ENCODE measurements at places on chromosomes 5 and 9.
A peak's percentile ranks its signal among the peaks of the same experiment; 100 is the strongest.

GRCh38 chr5:33557605-33558004 lies 116.8 kb downstream of the TARS1 start:
- DNase-seq: no peak

GRCh38 chr9:98226957-98227356 lies 28.5 kb downstream of the TBC1D2 start:
- no peak for DNase-seq

DNA sequence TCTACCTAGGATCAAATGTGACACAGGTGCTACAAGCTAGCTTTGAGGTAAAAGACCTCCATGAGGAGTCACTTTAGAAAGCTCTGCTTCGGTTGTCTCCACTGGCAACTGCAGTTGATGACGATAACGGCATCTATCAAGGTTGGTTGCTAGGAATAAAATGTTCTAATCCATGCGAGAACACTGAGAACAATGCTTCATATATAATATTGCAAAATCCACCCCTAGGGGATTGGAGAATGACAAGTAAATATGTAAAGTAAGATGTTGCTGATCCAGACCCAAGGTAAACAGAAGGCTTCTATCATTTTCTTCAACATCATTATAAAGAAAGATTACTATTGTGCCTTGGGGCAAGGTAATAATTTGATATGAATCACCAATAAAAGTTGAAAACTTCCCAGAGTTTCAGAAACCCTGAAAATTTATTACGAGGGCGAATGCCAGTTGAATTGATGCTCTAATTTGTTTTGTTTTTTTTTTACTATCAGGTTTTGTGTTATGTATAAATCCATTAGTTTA lies 1003.4 kb downstream of the CDH18 start:
- no peak for DNase-seq

- no peak for DNase-seq
Observed at GRCh38 chr9:4299005-4299795, 668 bp downstream of the GLIS3 start.

DNA sequence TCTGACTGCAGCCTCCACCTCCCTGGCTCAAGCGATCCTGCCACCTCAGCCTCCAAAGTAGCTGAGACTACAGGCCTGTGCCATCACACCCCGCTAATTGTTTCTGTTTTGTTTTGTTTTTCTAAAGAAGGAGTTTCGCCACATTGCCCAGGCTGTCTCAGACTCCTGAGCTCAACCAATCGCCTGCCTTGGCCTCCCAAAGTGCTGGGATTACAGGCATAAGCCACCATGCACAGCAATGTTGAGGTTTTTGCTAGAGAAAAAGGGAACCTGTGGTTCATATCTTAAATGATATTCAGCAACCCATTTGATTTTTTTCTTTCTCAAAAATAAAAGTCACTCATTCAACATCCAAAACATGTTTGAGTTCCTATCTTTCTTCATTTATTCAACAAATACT lies 20.4 kb upstream of the DELE1 start:
- no peak for DNase-seq

GRCh38 chr5:16671208-16671607 lies 54.4 kb upstream of the RETREG1 start:
- no peak for DNase-seq

GRCh38 chr9:135098400-135099105 lies 11.1 kb downstream of the OLFM1 start:
- no peak for DNase-seq

GRCh38 chr5:5751987-5752386 lies 329.5 kb downstream of the ICE1 start:
- peak; percentile 85 for DNase-seq

DNA sequence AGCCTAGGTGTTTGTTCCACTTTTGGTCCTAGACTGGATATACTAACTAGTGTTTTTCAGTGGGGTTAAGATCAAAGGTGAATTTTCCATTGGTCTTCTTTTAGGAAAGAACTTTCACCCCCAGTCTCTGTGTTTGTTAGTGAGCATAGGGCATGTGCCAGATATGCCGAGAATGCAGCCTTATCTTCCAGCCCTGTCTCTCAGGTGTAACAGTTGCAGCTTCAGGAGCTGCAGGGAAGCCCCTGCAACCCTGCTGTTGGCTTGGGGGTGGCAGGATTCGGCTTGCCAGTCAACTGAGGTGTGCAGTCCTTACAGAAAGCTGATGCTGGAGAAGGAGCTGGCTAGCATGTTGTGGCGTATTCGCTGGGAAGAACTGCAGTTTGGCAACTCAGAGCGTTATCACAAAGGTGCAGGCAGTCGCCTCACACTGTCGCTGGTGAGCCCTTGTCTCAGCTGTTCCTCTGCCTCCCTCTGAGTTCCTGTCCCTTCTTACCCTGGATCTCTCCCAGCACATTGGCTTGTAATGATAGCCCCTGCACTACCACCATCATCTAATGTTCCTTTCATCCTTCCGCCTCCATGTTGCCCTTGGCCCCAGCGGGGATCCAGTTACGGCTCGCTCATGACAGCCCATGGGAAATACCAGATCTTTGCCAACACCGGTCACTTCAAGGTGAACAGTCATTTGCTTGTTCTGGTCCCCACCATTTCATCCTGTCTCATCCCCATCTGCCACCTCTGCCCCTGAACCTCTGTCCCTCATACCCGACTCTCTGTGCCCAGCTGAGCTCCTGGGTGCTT lies 10.1 kb downstream of the NPR2 start:
- no peak for DNase-seq

All from NCI-H2081 treated with DMSO at 0.1 percent for 48 hours (cell line).